ENCODE measurements at places on chromosomes 1 and 21.

- DNase-seq: no peak
These were observed 82.7 kb downstream of the CDC7 start for GRCh38 chr1:91583326-91583755.

DNA sequence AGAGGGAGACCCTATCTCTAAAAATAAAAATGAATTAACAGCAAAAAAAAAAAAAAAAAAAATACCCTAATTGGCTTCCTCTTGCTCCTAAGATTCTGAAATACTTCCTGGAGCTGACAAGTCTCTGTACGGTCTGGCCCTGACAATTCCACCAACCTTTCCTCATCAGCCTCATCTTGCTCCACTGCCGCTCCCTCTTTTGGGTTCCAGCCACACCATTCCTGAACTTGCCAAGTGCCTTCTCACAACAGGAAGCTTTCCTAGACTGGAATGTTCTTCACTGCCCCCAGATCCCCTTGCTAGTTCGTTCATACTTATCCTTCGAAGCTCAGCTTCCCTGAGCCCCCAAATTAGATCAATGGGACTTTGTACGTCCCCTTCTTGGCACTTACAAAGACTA, 37.0 kb downstream of the AKNAD1 start:
- no peak for DNase-seq

- no peak for DNase-seq
These were observed 22.9 kb downstream of the SUSD4 start for GRCh38 chr1:223341121-223341520.

GRCh38 chr1:234729561-234730474, 119.8 kb upstream of the IRF2BP2 start:
- DNase-seq: no peak

DNA sequence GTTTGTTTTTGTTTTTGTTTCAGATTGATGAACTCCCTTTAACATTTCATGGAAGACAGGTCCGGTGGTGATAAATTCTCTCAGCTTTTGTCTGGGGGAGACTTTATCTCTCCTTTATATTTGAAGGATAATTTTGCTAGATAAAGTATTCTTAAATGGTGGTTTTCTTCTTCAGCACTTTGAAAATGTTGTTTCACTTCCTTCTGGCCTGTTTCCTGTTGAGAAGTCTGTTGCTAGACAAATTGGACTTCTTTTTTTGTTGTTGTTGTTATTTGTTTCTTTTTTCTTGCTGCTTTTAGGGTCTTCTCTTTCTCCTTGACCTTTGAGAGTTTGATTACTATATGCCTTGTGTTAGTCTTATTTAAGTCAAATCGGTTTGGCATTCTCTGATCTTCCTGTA, 50.8 kb downstream of the CRP start:
- no peak for DNase-seq

GRCh38 chr1:227661495-227661894, 73.6 kb downstream of the JMJD4 start:
- no peak for DNase-seq

- no peak for DNase-seq
These were observed 899 bp downstream of the OPRD1 start for GRCh38 chr1:28812669-28813468.

DNA sequence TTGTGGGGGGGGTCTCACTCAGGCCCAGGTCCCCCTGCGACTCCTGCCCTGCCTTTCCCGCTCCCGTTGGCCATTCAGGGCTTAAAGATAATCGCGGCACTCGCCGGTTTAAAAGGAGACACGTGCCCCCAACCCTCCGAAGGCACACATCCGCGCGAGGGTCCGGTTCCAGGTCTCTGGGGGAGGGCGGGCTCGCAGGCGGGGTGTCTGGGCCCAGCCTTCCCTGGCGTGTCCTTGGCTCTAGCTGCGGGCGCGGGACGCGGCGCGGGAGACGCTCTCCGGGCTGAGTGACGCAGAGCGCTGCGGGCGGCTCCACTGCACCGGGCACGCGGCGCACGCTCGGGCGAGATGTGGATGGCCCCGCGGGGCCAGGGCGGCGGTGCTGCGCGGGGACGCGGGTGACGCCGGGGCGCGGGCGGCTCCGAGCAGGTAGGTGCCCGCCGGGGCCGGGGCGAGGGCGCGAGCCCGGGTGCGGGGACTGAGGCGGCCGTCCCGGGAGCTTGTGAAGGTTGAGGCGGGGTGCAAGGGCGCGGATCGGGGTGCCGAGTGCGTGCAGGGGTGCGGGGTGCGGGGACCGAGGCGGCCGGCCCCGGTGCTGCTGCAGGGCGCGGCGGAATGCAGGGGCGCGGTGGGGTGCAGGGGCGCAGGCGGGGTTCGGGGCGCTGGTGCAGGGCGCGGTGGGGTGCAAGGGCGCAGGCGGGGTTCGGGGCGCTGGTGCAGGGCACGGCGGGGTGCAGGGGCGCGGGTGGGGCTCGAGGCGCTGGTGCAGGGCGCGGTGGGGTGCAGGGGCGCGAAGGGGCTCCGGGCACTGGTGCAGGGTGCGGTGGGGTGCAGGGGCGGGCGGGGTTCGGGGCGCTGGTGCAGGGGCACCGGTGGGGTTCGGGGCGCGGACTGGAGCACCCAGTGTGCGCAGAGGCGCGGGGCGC, 3.3 kb upstream of the TRPM2 start:
- no peak for DNase-seq

DNA sequence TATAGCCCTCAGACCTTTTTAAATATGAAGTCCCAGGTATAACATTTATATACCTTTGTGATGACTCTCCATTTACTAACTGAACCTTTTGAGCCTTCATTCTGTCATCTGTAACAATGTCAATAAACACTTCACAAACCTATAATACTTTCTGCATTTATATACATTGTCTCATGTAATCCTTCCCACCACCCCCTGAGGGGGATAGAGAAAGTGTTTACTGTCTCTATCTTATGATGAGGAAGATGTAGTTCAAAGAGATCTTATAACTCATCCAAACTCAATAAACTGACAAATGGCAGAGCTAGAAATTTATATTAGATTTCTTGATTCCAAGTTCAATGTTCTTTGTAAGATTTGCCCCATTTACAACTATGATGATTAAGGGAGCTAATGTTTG, 48.3 kb upstream of the CR2 start:
- DNase-seq: no peak

DNA sequence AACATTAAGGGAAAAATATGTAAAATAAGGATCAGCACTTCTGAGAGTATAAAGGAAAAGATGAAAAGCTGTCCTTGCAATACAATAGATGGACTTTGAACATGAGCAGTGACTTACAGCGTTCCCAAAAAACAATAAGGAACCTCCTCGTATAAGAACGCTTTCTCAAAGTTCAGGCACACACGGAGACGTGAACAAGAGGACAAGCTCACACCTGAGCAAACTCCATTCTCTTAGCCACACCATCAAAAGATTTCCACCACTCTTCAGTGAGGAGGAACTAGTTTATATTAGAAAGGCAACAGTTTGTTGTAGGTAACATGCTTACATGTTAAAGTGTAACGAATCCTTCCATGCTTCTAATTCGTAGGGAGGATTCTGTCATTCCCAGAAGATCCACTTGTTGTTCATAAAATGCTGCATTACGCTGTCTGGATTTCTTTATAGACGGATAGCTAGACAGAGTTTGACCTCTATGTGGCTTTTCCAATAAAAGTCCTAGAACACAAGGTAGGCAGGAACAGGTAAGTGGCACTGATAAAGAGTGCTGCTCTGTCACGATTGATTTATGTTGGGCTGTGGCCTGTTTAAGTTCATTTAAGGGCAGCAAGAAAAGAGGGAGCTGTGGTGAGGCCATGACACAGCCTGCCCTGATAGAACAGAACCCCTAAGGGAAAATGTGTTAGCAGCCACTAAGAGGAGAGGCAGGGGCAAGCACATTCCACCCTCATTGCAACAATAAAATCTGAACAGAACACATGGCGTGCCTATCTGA, 37.0 kb upstream of the ATP1A1 start:
- no peak for DNase-seq

DNA sequence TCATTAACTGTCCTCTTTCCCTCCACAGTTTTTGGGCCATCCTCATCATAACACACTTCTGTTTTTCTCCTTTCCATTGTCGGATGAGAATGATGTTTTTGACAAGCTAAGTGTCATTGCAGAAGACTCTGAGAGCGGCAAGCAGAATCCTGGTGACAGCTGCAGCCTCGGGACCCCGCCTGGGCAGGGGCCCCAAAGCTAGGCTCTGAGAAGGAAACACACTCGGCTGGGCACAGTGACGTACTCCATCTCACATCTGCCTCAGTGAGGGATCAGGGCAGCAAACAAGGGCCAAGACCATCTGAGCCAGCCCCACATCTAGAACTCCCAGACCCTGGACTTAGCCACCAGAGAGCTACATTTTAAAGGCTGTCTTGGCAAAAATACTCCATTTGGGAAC, 28.6 kb upstream of the IFNAR1 start:
- no peak for DNase-seq

GRCh38 chr1:209662879-209663327, 10.7 kb upstream of the LAMB3 start:
- DNase-seq: no peak

- no peak for DNase-seq
These were observed 5.3 kb downstream of the ATP2B4 start for GRCh38 chr1:203631946-203632345.

- DNase-seq: no peak
These were observed 25.0 kb downstream of the VASH2 start for GRCh38 chr1:212975111-212975918.

GRCh38 chr21:27067226-27067625, 100.3 kb upstream of the ADAMTS5 start:
- no peak for DNase-seq

- peak; percentile 6 for DNase-seq
These were observed 15.7 kb downstream of the AVPR1B start for GRCh38 chr1:206101351-206102045.

DNA sequence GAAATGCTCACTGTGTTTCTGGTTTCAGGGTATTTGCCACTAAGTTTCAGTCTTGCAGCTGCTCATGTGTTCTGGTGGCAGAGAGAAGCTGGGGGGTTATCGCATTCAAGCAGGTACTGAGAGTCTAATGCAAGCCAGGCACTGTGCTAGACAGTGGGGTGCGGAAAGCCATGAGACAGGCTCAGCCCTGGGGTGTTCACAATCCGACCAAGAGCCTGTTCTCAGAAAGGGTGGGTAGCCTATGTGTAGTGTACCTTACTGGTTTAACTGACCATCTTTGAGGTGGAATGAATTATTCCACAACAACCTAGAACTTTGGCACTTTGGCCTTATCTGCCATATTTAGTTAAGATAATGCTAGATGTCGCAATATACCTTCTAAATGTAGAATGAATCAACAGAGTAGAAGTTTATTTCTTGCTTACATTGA, 55.3 kb upstream of the ROR1 start:
- no peak for DNase-seq

DNA sequence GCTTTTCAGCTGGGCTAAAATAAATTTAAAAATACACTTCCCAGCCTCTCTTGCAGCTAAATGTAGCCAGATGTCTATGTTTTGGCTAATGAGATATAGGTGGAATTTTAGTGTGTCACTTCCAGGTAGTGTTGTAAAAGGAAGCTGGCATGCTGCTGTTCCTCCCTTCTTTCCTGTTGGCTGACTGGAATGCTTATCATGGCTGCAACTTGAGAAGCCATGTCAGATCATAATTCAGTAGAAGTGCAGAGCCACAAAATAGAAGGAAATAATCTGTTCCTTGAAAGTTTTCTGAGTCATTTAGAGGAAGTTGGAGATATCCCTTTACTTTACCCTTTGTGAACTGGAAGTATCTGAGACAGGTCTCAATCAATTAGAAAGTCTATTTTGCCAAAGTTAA, 10.9 kb upstream of the RBM15 start:
- DNase-seq: no peak

DNA sequence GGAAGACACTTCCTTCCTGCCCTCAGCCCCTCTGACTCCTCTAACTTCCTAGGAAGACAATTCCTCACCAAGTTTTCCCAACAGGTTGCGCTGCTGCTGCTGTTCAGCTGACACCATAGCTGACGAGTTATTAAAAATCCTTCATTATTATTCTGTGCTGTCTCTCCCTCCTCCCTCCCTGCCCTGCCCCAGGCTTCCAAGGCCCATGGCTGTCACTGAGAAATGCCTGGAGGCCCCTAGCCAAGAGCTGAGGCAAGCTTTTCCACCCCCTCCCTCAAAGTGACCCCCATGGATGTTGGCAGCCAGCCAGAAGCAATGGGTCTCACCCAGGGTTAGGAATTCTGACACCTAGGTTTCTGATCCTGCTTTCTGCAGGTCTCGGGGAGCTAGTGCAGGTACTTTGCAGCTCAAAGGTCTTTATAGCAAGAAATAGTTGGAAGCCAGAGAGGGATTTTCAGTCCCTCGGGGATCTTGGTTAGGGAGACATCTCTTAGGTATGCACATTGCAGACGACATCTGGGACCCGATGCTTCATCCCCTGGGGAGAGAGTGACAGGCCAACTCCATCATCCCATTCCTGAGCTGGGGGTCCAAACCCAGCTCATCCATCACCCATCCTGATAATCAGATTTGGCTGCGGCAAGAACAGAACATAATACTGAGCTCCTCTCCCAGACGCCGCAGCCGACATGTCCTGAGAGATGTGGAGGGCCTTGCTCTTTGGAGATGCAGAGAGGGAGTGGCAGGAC, 65.0 kb downstream of the KIRREL1 start:
- DNase-seq: no peak

DNA sequence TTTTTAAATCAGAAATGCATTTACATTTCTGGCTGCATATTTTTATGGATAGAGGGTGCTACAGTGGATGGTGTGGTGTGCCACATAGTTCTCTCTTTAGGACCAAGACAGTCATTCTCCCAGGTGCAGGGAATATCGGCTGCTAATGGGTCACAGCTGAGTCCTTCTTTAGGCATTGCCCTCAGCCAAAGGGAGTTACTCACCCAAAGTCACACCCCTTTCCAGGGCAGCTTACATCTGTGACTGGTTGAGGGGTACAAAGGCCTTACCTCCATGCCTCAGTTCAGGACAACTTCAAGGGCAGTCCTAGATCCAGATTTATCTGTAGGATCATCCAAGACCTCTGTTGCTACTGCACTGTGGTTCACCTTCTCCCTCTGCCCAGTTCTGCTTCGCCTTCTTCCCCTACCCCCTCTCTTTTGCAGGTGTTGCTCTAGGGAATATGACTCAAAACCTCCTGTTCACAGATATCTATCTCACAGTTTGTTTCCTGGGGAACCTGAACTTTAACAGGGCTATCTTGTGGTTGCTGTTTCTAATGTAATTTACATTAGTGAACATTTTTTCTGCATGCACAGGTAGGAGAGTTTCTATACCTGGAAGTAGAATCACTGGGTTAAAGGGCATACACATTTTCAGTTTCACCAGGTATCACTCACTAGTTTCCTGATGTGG, 413.9 kb downstream of the RPS6KC1 start:
- DNase-seq: no peak

DNA sequence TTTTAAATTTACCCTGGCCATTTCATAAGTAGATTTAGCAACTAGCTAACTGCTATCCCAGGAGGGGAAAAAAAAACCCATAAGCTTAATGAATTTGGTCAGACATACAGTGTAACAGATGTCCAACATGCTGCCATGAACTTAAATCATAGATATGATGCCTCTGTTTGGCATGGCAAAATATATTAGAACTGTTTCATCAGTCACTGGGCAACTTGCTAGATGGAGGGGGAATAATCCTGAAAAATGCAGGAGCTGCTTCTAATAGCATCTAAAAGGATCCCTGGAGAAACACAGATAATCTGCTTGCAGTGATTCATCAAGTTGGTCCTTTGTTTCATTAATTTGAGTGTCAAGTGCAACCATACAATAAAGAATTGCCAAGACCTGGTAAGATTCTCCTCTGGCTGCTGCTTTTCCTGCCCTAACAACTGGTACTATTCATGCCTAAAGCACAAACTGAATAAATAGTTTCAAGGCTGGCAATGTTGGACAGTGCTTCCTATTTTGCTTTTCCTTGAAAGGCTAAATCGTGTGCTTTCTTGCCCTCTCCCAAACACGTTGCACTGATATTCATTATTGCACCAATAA, 1.5 kb upstream of the ST6GALNAC5 start:
- DNase-seq: no peak

GRCh38 chr1:3727042-3727824, 25.0 kb upstream of the CCDC27 start:
- peak; percentile 53 for DNase-seq
